ENCODE measurements at places on chromosomes 1 and 21.

- DNase-seq, result no peak
Observed at GRCh38 chr1:67787746-67788145, 45.5 kb downstream of the GNG12 start.

DNA sequence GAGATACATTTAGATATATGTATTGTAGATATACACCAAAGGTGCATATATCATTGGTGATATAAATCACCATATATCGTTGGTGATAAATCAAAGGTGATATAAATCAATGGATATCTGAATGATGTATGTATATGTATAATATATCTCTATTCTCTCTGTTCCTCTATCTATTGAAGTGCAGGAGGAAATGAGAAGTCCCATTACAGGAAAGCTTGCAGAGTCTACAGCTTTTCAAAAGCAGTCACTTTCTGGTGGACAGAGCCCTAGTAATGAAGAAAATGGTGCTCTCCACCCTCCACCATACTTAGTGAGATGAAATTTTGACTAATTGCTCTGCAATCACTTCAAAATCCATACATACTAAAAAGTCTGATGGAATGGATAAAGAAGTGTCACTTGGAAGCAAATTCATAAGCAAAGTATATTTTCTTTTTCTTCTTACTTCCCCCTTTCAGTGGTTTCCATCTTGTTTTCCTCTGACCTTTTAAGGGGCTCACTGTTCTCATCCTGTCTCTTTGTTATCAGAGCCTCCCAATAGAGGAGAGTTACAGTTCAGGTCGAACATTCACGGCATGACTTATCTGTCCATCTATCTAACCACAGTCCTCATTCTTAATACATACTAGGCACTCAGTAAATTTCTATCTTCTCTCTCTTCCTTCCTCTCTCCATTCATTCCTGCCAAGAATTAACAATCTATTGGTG lies 227.2 kb downstream of the KCNJ6 start:
- no peak for DNase-seq

- DNase-seq, result no peak
Observed at GRCh38 chr1:153638261-153638660, 4.4 kb downstream of the CHTOP start.

DNA sequence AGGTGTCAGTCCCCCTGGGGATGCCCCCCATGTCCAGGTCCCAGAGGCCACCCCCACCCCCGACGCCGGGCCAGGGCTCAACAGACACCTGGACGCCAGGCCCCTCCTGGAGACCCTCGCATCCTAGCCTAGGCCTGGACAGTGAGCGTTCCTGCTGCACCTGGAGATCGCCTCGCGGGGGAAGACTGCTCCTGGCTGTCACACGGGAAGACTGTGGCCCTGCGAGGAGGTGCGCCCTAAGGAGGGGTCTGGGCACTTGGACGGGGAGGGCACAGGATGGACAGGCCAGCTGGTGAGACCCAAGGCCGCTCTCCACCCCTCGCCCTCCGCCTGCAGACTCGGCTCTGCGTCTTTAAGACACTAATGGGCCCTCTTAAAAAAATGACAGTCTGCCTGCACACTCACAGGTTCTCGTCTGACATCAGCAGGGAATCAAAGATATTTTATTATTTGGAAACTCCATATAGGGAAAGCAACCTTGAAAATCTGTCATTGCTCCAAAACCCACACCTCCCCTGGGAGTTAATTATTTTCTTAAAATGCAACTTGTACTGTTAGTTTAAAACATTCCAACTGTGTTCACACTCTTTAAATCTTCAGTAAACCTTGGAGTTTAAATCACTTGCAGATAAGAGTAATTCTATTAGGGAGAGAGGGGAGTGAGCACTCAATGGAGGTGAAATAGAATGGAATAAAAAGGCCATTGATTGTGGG lies 45.6 kb upstream of the ACTRT2 start:
- DNase-seq, result no peak

GRCh38 chr1:117401761-117402160 lies 34.5 kb downstream of the MAN1A2 start:
- no peak for DNase-seq

- DNase-seq, result no peak
Observed at GRCh38 chr1:110132682-110133081, 17.6 kb upstream of the SLC6A17 start.

DNA sequence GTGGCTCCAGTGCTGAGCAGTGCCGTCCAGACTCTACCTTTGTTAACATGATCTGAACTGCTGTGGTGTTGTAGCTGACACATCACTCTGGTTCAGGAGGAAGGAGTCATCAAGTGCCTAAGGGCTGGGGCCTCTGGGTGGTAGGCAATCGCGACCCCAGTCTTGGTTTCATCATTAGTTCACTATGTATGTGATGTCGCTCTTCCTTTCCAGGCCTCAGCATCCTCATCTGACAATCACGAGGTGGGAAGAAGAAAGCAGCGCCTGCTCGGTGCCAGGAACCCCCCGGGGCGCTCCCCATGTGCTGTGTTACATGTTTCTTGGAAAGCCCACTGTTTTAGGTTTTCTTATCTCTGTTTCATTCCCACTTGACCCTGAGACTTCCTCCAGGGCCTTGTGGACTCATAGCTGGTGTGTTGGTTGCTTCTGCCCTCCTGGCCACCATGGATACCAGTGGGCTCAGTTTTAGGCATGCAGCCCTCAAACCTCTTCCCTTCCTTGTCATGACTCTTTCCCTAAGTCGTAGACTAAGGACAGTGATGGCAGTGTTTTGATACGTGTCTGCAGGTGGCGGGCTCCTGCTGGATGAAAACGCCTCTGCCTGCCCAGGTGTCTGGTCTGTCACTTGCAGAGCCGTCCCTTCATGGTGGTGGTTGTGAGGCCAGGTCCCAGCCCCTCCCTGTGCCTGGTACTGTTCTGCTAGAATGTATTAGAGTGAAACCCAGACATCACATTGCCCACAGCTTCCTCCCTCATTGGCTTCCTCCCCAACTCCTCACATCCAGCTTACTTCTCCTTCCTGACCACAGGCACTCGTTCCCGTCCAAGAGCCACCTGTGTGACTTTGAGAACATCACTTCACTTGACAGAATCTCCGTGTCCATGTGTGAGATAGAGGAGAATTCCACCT lies 17.2 kb upstream of the FOXO6 start:
- DNase-seq, result no peak

DNA sequence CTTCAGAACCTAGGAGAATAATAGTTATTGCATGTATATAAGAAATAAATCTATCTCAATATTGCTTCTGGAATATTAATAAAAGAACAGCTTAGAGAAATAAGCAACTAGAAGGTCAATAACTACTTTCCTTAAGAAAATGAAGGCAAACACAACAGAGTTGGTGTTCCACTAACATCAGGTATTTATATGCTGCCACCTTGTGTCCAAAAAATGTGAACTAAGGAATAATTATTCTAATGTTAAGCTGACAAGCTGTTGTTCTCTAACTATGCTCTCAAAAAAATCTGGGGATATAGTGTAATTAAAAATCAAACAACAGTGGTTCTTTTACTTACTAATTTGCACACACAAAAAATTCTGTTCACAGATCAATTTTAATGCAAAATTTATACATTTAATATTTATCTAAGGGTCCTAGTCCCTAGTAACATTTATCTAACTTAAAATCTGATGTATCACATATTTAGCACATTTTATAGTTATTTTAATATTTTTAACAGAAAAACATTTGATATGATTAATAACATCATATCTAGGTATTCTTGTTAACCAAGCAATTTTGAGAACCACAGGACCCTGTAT lies 39.6 kb downstream of the UCHL5 start:
- DNase-seq, result no peak

DNA sequence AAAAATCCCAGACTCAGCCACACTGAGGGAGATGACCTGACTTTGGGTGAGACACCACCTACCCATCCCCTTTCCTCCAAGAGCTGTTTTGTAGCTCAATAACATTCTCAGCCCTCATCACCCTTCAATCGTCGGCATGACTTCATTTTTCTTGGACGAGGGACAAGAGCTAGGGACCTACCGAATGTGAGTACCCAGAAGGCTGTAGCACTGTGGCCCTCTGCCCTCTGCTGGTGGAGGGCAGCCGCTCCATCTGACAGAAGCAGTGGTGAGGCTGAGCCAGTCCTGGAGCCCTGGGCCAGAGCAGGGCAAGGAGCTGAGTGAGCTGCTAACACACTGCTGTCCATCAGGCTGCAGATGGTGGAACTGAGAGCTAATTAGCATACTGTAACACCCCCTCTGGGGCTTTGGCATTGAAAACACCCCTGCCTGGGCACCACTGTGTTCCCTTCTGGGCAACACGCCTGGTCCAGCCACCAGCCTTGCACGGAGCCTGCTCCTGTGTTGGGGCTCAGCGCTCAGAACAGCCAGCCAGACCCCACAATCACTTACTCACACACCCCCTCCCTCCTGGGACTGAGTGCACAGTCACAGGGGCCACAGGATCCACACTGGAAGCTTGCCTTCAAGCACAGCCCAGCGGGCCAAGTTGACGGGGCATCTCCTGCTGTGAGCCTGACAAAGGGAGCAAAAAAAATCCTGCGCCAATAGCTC lies 18.3 kb upstream of the ALPL start:
- DNase-seq, result no peak

DNA sequence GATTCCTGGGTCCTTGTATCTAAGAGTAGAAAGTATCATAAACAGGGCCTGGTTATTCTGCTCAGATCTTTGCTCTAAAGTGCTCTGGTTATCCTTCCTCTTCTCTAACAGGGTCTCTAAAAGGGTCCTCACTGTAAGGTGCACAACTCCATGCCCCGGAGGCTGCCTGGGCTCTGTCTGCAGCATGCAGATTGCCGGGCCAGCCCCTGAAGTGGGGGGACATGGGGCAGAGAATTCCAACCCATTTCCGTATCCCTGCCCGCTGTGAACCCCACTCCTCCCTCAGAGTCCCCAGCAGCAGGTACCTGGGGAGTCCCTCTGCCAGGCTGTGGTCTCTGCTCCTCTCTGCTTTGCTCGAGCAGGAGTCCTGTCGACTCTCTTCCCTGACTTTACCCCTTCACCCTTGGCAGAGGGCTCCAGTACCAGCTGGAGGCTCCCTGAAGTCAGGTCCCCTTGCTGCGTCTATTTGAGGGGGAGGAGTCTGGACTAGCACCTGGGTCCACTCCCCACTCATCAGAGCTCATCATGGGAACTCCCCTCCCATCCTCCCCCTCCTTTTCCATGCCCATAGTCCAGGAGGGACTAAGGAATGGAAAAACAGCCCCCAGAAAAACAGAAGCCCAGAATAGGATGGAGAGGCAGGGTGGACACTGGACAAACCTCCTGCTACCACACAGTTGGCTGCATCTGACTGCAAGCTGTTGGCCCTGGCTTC lies 12.1 kb downstream of the BLACAT1 start:
- no peak for DNase-seq

DNA sequence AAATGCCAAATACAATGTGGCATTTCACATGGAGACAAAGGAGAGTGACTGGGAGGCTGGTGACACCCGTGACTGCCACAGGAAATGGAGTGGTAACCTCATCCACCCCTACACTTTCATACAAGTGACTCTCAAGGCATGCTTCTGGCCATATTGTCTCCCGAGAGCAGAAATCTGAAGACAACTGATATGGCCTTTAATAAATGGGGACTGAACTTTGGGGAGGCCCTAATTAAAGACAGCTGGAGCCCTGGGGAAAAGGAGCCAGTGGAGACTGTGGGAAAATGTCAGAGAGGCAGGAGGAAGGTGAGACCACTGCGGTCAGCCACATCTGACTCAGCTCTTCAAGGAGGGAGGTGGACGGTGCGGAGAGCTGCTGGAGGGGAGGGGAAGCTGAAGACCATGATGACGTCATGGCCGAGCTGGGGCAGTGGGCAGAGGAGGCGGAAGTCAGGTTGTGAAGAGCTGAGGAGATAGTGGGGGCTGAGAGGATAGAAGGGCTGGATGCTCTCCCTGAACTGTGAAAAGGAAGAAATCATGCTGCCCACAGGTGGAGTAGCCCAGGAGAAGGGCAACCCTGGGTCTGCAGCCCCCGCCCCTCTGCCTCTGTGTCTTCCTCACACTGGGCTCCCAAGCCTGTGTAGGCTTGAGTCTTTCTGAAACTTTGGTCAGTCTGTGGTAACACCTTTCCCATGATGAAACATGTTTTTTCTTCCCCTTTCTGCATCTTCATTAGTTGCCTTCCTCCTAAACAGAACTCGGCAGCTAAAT lies 14.0 kb upstream of the NCF2 start:
- DNase-seq, result no peak

DNA sequence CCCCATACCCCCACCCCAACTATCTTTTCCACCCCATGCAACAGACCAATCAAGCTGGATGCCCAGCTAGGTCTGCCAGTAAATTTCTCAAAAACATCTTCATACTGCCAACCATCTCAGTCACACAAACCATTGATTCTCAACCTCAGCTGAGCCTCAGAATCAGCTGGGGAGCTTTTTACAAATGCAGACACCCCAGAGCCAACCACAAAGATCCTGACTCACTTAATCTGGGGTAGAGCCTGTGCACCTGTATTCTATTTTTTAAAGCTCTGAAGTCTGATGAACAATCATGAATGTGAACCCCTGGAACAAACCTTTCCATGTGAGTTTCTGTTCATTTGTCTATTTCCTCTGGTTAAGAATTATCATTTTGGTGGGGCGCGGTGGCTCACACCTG lies 66.0 kb downstream of the ZNF281 start:
- DNase-seq, result no peak

DNA sequence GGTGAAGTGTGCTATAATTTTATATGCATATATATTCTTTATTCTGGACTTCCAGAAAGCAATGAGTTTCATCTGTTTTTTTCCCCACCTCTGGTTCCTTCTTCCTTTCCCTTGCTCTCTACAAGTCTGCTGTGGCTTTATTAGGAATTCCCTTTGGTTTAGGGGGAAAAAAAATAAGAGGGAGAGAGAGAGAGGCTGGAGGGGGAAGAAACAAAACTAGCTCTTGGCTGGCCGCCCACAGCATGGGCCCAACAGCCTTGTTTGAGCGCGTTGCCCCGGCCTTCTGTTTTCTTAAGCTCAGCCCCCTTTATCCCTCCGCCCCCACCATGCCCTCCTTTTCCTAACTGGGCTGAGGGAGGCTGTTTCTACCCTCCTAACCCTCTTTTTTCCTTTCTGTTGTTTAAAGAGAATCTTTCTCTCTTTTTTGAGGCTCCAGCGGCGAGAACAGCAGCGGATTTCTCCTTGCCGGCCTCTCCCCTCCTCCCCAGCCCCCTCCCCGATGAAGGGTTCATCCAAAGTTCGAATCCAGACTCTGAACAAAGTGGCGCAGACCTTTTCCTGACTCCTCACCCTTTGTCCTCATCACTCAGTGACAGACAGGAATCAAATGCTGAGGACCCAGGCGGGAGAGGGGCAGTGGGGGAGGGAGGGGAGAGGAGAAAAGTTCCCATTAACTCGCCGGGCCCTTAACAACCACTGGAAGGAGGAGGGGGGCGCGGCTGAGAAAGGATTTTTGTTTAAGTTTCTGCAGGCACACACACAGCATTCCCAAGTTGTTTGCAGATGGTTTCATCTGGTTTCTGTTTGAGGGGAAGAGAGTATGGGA lies 29.7 kb downstream of the PBX1 start:
- DNase-seq, result no peak

- no peak for DNase-seq
Observed at GRCh38 chr1:114623364-114623763, 41.9 kb upstream of the BCAS2 start.

GRCh38 chr1:17564458-17565393 lies 25.2 kb downstream of the ARHGEF10L start:
- DNase-seq, result no peak

GRCh38 chr21:39611551-39612190 lies 1.1 kb upstream of the B3GALT5 start:
- DNase-seq, result no peak

- no peak for DNase-seq
Observed at GRCh38 chr1:245168086-245168485, 13.3 kb downstream of the KIF26B start.

- no peak for DNase-seq
Observed at GRCh38 chr1:54519709-54520108, 28.3 kb upstream of the ACOT11 start.

All from stimulated activated CD4-positive, alpha-beta T cell treated with anti-CD3 and anti-CD28 coated beads, Interleukin-12 subunit alpha, Interleukin-12 subunit beta, amount 100 ng/mL, for 4 hours (primary cell).